Naive thymus-derived CD8-positive, alpha-beta T cell (primary cell): ENCODE measurements at places on chromosomes 12 and 14. TPM values are rescaled to one million over a fixed set of nuclear protein-coding genes. Genes with fewer than 3 reads are reported as not detected.

- H3K4me3 ChIP-seq, result no peak overlapping the region
- H3K27me3 ChIP-seq, result peaks cover 63% of the 10 kb centered on the region
- no peaks in the 10 kb centered on the region for H3K36me3 ChIP-seq
- peaks cover 6% of the 10 kb centered on the region for H3K4me1 ChIP-seq
Measured at GRCh38 chr12:65275627-65276026, 2.9 kb upstream of the MSRB3 start.

GRCh38 chr12:907413-908185 is 41.9 kb downstream of the RAD52 start:
- DNase-seq, result no peak
- H3K4me3 ChIP-seq, result no peak overlapping the region
- H3K36me3 ChIP-seq, result peaks cover 11% of the 10 kb centered on the region
- no peaks in the 10 kb centered on the region for H3K27me3 ChIP-seq

STXBP6 gene
- polyA plus RNA-seq, result not detected

LRRC10 gene
- not detected for polyA plus RNA-seq

GRCh38 chr14:61227884-61228591 is 53.1 kb downstream of the TMEM30B start:
- H3K4me3 ChIP-seq, result no peak overlapping the region
- peaks cover 23% of the 10 kb centered on the region for H3K27me3 ChIP-seq
- no peak overlapping the region for H3K27ac ChIP-seq
- no peaks in the 10 kb centered on the region for H3K4me1 ChIP-seq
- no peaks in the 10 kb centered on the region for H3K36me3 ChIP-seq

- DNase-seq, result no peak
- H3K27ac ChIP-seq, result peak overlapping the region; percentile 96
- no peaks in the 10 kb centered on the region for H3K36me3 ChIP-seq
- H3K4me3 ChIP-seq, result peak overlapping the region; percentile 13
- no peaks in the 10 kb centered on the region for H3K27me3 ChIP-seq
Measured at GRCh38 chr14:93056840-93057585, 58.7 kb downstream of the ITPK1 start.

LRCOL1 gene
- not detected for polyA plus RNA-seq

PAX9 gene
- not detected for polyA plus RNA-seq

SERPINA3 gene
- not detected for polyA plus RNA-seq

GRCh38 chr12:57496822-57497221 is 9.0 kb downstream of the MARS1 start:
- no peak overlapping the region for H3K4me3 ChIP-seq
- no peaks in the 10 kb centered on the region for H3K27me3 ChIP-seq
- DNase-seq, result no peak
- H3K27ac ChIP-seq, result no peak overlapping the region
- H3K36me3 ChIP-seq, result peaks cover 16% of the 10 kb centered on the region
- peaks cover 15% of the 10 kb centered on the region for H3K4me1 ChIP-seq

DNA sequence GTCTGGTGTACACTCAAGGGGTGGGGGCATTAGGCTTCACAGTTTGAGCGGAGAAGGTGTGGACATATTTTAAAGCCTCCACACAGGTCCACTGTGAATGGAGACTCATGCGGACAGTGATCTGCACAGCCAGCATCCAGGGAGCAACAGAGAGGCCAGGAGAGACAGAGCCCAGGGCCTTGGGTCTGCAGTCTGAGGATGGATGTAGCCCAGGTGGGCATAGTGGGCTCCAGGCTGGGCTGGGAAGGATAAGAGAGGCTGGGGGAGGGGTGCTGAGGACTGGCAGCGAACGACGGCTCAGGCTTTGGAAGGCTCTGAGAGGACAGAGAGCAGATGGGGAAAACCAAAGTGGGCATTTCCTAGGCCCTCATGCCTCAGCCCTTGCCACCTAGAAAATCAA is 128.8 kb downstream of the PAPOLA start:
- H3K4me1 ChIP-seq, result no peaks in the 10 kb centered on the region
- no peak overlapping the region for H3K27ac ChIP-seq
- no peak for DNase-seq
- H3K4me3 ChIP-seq, result no peak overlapping the region
- H3K27me3 ChIP-seq, result peaks cover 2% of the 10 kb centered on the region

ASPG gene
- not detected for polyA plus RNA-seq

- H3K36me3 ChIP-seq, result no peaks in the 10 kb centered on the region
- no peaks in the 10 kb centered on the region for H3K4me1 ChIP-seq
- H3K27me3 ChIP-seq, result no peaks in the 10 kb centered on the region
- no peak overlapping the region for H3K4me3 ChIP-seq
- DNase-seq, result no peak
Measured at GRCh38 chr12:33825986-33826602, 196.2 kb upstream of the ALG10 start.

AKAP6 gene
- polyA plus RNA-seq, result 1.4 TPM

DNA sequence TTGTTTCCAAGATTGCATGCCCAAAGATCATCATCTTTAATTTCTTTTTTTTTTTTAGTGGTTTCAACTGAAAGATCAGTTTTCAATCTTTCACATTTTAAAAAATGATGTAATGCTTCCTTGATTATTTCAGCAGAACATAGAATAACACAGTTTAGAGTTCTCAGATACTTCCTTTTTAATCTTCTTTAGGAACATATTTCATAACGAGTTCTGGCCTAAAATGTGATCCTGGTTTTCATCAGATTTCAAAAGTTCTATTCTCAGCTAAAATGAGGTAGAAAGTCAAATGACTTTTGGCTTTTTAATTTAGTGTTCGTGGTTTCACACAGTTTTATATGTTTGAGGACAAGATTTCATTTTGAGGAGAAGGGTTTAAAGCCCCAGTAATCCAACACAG is 40.0 kb upstream of the NR1H4 start:
- DNase-seq, result no peak
- peaks cover 4% of the 10 kb centered on the region for H3K27me3 ChIP-seq
- no peaks in the 10 kb centered on the region for H3K4me1 ChIP-seq
- no peak overlapping the region for H3K4me3 ChIP-seq
- H3K27ac ChIP-seq, result no peak overlapping the region

DNA sequence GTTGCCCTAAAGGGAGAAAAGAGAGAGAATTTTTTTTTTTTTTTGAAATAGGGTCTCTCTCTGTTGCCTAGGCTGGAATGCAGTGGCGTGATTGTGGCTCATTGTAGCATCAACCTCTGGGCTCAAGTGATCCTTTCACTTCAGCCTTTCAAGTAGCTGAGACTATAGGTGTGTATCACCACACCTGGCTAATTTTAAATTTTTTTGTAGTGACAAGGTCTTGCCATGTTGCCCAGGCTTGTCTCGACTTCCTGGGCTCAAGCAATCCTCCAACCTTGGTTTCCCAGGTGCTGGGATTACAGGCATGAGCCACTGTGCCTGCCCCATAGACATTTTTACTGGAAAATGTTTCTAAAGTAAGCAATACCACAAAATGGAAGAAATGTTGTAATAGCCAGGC is 36.8 kb downstream of the YARS2 start:
- DNase-seq, result no peak
- H3K4me3 ChIP-seq, result no peak overlapping the region
- H3K36me3 ChIP-seq, result no peaks in the 10 kb centered on the region
- H3K4me1 ChIP-seq, result no peaks in the 10 kb centered on the region
- no peaks in the 10 kb centered on the region for H3K27me3 ChIP-seq
- H3K27ac ChIP-seq, result no peak overlapping the region

DNA sequence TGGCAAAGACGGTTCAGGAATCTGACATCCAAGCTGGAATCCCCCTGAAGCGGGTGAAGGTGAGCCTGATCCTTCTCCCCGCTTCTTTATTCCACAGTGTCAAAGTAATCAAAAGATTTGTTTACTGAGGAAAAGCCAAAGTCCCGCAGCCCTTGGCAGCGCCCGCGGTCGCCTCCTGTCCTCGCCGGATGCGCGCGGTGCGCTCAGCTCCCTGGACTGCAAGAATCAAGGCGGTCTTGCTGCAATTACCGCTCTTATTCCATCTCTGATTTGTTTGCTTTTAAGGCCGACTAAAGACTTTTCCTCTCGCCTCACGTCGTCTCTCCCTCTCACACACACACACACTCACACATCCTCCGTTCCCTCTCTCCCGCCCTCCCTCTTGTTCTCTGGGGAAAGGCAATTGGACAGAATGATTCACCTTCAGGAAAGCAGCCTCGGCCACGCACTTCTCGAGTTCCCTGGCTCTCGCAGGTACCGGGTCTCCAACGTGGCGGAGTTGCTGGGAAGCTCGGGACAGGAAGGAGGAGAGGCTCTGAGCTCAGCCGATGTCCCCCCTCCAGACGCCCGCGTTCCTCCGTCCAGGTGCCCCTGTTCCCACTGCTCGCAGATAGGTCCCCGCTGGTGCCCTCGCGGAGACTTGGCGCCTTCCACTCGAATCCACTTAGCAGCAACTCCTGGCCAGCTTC is 68.6 kb upstream of the USP15 start:
- H3K36me3 ChIP-seq, result no peaks in the 10 kb centered on the region
- H3K27ac ChIP-seq, result no peak overlapping the region
- peak overlapping the region; percentile 82 for H3K4me3 ChIP-seq

IAPP gene
- not detected for polyA plus RNA-seq

GPR65 gene
- 12.0 TPM for polyA plus RNA-seq

DNA sequence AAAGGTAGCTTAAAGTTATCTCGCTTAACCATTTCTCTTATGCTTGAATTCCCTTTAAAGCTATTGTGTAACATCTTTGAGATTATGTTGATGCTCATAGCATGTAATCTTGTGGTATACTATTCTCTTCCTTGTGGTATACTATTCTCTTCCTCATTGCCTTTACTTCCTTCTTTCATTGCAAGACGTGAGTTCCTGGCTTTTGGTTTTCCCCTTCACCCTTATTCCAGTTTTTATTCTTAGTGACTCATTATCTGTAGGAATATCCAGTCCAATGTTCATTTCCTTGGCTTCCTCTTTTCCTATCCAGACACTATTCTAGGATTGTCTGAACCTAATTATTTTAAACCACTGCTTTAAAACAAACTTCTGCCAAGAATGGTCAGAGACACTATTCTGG is 564.0 kb downstream of the CCER1 start:
- H3K4me3 ChIP-seq, result no peak overlapping the region
- no peaks in the 10 kb centered on the region for H3K27me3 ChIP-seq
- no peaks in the 10 kb centered on the region for H3K36me3 ChIP-seq
- no peak overlapping the region for H3K27ac ChIP-seq
- no peak for DNase-seq

PIWIL1 gene
- not detected for polyA plus RNA-seq

ATP6V1D gene
- 42.3 TPM for polyA plus RNA-seq

- H3K4me1 ChIP-seq, result no peaks in the 10 kb centered on the region
- DNase-seq, result no peak
- no peak overlapping the region for H3K27ac ChIP-seq
- no peak overlapping the region for H3K4me3 ChIP-seq
- H3K36me3 ChIP-seq, result no peaks in the 10 kb centered on the region
- peaks cover 16% of the 10 kb centered on the region for H3K27me3 ChIP-seq
Measured at GRCh38 chr12:123895451-123895850, 77.2 kb downstream of the CCDC92 start.

C1S gene
- 0.15 TPM for polyA plus RNA-seq

- no peaks in the 10 kb centered on the region for H3K36me3 ChIP-seq
- peaks cover 72% of the 10 kb centered on the region for H3K4me1 ChIP-seq
- H3K4me3 ChIP-seq, result peak overlapping the region; percentile 94
Measured at GRCh38 chr12:110581931-110582275, 1.2 kb downstream of the PPTC7 start.
